ENCODE measurements at places on chromosomes 12 and 14.

DNA sequence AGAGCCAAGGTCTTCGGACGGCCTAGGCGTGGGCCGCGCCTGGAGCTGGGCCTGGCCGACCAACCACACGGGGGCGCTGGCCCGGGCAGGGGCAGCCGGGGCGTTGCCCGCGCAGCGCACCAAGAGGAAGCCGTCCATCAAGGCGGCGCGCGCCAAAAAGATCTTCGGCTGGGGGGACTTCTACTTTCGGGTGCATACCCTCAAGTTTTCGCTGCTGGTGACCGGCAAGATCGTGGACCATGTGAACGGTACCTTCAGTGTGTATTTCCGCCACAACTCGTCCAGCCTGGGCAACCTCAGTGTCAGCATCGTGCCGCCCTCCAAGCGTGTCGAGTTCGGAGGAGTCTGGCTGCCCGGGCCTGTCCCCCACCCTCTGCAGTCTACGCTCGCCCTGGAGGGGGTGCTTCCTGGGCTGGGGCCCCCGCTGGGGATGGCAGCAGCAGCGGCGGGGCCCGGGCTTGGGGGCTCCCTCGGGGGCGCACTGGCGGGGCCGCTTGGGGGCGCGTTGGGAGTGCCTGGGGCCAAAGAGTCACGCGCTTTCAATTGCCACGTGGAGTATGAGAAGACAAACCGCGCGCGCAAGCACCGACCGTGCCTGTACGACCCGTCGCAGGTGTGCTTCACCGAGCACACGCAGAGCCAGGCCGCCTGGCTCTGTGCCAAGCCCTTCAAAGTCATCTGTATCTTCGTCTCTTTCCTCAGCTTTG, 4.4 kb upstream of the SHMT2 start:
- no peak for DNase-seq

DNA sequence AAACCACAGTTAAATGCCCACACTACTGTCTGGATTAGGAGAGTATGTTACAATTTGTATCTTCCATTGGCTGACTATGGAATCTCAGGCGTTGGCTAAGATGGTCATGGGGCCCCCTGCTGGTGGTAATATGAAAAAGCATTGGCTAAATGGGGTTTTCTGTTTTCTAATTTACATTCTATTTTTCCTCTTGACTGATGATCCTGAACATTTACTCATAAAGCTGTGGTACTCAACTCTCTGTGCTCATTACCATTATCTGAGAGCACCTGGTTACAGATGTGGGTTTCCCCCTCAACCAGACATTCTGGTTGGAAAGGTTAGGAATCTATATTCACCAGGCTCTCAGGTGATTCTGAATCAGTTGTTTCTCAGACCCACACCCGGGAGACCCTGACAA, 64.8 kb downstream of the WSCD2 start:
- no peak for DNase-seq

DNA sequence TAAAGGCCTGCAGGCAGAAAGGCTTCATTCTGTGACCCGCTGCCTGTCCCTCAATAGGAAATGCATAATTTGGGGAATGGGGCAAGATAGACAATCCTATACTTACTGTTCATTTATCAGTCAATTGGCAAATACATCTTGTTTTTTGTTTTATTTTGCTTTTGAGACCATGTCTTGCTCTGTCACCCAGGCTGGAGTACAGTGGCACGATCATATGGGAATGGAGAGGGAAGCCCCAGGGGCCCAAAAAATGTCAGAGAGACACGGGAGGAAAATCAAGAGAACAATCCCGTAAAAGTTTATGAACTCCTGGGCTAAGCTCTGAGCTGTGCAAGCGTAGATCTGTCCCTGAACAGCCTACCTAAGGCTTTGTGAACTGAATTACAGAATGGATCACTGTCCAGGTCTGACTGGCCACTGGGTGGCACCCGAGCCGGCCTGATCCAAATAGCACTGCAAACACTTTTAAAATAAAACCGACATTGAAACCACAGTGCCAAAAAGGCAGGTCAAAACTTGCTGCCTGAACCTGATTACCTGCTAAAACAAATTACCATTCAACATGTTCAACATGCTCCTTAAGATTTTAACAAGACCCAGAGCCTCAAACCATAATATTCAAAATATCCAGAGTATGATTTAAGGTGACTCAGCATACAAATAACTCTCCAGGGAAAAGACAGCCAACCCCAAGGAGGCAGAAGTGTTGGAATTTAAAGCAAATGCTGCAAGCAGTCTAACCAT, 11.8 kb downstream of the COPS7A start:
- no peak for DNase-seq

DNA sequence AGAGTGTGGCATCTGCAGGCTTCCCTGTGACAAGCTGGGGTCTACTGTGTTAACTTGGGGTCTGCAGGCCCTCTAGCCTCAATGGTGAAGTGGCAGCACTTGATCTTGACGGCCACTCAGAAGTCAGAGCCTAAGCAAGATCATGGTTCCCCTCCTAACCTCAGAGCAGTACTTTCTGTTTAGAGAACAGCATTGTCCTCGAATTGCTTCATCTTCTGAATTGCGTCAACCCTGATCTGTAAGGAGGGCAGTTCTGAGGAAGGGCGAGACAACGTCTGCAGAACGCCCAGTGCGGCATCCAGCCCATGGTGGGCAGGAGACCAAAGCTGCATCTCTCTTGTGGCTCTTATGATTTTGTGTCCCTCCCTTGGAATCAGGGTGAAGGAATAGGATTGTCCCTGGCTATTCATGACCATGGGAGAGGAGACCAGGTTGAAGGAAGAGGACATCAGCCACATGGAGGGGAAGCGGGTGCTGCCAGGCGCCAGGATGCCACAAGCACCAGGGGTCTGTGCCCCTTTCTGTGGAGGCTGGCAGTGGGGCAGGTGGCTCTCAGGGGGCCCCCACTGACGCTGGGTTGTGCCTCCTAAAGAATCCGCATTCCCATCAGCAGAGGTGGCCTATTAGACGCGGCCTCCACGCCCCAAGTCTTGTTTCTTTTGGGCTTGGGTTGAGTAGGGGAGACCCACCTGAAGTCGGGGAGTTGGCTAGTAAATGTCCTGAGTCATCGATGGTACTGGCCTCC, 2.2 kb downstream of the SERPINA9 start:
- DNase-seq: no peak

DNA sequence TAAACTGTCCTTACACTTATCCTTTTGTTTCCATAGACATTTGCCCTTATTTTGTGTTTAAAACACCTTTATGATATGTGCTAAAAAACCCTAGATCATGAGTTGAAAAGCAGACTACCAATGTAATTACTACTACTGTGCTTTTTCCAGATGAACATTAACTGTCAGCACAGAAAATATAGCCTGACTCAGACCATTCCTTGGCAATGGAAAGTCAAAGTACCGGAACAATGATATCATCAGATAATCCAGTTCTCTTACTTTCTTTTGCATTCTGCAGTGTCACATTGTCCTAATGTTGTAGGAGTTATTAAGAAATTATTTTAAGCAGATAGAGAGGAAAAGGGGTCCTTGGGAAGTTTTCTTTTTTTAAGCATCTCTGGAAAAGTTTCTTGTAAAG, 1189.0 kb upstream of the FLRT2 start:
- no peak for DNase-seq

DNA sequence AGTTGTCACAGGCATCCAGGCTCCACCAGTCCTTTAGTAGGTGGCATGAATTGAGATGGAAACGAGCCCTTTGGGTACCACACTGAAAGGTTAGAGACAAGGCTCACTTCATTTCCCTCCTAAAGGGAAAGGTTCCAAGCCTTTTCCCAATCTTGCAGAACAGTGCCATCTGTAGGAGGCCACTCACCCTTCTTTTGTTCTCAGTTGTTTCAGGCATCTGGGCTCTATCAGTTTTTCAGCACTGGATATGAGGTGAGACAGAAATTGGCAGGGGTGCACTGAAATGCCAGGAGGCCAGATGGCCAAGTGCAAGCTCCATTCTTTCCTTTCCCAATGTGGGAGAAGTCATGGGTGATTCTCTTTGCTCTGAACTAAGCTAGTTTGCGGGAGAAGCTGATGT, 15.2 kb downstream of the FBXO33 start:
- no peak for DNase-seq

DNA sequence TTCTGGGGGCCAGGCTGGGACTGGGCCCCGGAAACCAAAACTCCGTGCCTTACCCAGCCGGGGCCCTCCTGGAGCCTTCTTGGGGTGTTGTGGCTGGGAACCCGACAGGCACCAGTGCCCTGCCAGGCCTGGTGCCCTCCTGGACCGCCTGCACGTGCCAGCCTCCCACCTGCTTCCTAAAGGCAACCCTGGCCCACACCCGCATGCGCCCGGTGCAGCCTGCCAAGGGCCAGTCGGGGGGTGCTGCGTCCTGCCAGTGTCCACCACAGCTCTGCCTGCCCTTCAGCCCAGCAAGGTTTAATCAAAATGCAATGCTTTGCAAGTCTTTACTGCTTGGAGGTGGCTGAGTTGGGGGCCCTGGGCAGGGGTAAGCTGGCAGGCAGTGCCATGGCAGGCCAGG, 5.2 kb upstream of the ADSS1 start:
- DNase-seq: no peak

DNA sequence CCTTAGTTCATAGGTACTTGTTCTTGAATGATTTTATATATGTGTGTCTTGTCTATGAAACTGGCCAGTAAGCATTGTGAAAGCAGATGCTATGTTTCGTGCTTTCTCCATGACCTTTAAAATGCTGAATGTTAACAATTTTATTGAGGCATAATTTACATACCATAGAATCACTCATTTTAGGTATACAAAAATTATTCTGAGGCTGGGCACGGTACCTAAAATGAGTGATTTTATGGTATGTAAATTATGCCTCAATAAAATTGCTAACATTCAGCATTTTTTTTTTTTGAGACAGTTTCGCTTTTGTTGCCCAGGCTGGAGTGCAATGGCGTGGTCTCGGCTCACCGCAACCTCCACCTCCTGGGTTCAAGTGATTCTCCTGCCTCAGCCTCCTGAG, 6.8 kb downstream of the ESYT1 start:
- no peak for DNase-seq

GRCh38 chr14:71196921-71197320, 289.7 kb downstream of the PCNX1 start:
- no peak for DNase-seq

GRCh38 chr12:42213954-42214426, 24.1 kb downstream of the YAF2 start:
- no peak for DNase-seq

DNA sequence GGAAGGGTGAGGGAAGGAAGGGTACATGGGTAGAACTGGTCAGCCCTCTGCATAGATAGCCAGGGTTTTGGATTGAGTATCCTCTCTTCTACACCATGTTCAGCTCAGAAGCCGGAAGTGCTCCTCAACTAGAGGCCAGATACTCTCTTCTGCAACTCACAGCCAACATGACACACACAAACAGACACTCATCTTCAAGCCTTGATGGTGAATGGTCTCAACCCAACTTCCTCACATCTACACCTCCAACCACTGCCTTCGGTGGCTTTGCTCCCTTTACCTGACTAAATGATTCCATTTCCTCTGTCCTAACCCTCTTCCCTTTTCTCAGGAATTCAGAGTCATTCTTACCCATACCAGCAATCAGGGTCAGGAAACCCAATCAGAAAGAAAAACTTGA, 7.6 kb upstream of the FKBP11 start:
- DNase-seq: no peak

DNA sequence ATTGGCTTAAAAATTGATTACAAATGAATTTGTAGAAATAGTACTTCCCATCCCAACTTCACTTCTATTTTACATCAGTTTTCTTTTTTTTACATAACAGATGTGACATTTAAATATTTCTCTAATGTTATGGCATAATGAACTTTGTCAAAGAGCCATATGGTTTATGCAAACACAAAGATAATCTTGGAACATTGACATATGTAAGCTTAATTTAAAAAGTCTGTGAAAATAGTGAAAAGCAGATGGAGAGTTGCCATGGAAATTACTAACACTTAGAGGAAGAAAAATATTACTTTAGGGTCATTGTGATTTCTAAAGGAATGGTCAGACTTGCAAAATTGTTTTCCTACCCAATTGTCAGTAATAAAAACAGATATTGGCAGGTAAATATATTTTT, 232.4 kb downstream of the AEBP2 start:
- DNase-seq: no peak

- DNase-seq: no peak
Measured at GRCh38 chr14:72129291-72129690, 197.1 kb downstream of the RGS6 start.

GRCh38 chr12:25698772-25699171, 145.7 kb upstream of the LMNTD1 start:
- no peak for DNase-seq

GRCh38 chr12:64009321-64010068, 165.0 kb downstream of the SRGAP1 start:
- no peak for DNase-seq

- no peak for DNase-seq
Measured at GRCh38 chr12:10408842-10409241, 715 bp downstream of the KLRC4 start.

DNA sequence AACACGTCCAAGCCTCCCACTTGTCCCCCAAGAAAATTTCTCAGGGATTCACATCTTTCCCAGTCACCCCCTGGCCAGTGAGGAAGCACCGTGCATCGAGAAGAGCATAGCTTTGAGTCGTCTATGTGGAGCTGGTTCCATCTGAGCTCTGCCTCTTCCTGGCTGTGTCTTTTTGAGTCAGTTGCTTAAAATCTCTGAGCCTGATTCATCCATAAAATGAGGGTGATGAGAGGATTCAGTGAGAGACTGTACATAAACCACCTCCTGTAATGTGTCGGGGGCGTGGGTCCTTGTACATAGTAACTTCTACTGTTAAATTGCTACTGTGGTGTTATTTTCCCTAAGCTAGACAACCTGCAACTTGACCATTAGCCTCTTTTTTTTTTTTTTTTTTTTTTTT, 13.8 kb downstream of the CD9 start:
- no peak for DNase-seq

DNA sequence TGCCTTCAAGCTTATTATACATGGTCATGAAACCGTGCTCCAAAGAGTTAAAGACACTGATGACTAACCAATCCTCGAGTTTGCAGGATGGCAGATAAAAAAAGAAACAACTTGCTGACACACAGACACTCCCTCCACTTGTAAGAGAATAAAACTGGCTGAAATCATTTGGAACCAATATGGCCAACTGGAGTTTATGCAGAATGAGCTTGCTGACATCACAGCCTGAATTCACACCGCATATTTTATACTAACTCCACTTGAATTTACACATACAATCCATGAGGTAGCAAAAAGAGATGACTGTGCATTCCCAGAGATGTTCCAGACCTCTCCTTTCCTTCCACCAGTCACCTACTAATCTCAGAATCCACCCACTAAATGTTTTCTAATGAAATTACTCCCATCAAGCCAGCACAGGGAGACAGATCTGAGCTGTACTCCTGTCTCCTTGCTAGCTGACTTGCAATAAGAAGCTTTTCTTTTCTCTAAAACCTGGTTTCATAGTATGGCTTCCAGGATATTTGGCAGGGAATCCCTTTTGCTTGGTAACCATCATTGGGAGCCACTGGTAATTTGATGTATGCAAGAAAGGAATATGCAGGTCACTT, 15.8 kb upstream of the PTPRR start:
- DNase-seq: no peak

Measured in iPS DF 6.9 (cell line).